Muscle of leg (tissue), 16 donors: ENCODE measurements at places on chromosomes 11 and 22. TPM values are rescaled to one million over a fixed set of nuclear protein-coding genes. Genes with fewer than 3 reads are reported as not detected.

DNA sequence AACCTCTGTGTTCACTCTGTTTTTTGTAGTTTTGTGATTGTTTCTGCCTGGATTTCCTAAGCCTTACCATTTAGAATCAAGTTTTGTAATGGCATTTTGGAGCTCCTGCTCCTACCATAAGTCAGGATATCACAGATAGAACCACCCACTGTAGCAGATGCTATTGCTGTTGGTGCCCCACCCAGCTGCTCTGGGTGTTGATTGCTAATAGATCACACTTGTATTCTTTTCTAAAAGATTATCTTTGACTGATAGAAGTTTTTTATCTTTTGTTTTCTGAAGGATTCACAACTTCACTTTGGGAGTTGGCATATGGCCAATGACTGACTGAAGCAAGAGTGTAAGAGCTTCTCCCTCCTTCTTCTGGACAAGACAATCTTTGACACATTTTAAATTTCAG, 76.0 kb downstream of the EHF start:
- no peak for DNase-seq

DNA sequence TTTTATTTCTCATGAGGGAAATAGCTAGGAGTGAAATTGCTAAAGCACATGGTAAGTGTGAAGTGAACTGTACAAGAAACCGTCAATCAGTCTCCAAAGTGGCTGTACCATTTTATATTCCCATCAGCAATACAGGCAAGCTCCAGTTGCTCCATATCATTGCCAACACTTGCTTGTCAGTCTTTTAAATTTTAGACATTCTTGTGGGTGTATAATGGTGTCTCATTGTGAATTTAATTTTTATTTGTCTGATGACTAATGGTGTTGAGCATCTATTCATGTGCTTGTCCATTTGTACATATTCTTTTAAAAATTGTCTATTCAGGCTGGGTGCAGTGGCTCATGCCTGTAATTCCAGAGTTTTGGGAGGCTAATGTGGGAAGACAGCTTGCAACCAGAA, 34.1 kb upstream of the SMCO4 start:
- DNase-seq: no peak

DNA sequence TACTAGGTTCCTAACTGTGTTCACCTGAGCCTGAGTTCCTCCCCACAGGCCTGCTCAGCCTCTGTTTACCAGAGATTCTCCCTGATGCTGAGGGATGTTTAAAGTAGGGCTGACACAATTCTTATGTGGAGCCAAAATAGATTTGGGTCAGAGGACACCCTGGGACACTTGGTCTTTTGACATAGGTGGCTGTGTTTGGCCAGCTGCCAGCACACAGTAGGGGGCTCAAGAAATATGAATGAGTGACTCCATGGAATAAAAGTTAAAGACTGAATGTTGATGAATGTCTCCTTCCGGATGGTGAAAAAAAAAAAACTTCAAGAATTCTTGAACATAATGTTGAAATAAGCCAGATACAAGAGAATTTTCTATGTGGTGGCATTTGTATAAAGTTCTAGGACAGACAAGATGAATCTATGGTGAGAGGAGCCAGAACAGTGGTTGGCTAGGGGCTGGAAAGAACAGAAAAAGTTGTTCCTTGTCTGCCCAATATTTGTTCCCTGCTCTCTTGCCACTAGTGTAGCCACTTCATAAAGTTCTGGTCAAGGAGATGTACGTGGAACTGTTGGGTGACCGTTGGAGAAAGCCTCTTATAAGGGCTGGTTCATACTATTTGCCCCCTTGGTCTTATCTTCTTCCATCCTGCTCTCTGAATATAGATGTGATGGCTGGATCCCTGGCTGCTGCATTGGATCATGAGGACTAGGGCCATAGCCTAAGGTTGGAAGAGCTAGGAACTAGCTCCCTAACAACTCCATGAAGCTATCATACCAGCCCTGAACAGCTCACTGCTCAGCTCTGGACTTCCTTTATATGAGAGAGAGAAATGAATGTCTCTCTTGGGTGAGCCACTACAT, 40.3 kb upstream of the SMTN start:
- no peak for DNase-seq

DNA sequence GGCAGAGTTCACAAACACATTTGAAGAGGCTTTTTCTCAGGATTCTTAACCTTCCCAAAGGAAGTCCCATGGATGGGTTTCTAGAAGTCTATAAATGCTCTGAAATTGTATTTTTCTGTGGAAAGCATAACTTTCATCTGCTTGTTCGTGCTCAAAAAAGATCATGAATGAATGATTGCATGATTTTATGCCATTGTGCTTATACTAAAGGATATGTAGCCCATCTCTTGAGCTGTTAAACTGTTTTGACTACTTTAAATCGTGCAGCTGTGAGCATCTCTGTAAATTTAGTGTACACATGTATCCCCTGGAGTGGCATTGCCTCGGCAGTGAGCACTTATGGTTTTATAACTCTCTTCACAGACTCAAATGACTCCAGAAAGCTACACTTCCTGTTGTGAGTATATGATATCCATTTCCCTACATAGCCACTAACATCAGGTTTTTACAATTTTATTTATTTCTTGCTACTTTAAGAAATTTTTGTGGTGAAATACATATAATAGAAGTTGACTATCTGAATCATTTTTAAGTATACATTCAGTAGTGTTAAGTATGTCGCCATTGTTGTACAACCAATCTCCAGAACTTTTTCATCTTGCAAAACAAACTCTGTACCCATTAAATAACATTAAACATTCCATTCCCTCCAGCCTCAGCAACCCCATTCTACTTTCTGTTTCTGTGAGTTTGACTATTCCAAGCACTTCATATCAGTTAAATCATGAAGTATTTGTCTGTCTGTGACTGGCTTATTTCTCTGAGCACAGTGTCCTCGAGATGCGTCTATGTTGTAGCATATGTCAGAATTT, 8.0 kb downstream of the NEAT1 start:
- DNase-seq: peak; percentile 71

The DDX25 gene
- 0.35 TPM for total RNA-seq

DNA sequence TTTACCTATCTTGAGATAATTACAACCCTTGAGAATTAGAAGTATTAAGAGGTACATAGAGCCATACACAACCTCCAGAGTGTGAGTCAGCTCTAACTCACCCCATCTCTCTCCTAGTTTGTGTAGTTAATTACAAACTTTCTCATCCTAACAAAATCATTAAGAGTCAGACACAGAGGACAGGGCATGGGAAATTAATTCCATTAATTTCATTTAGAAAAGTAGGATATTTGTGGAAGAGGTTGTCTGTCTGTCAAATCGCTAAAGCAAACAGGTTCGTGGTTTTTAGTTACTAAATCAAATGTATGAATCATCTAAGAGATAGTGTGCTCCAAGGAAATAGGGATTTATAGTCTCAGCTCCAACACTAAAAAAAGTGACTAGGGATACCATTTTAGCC, 1261.4 kb upstream of the TENM4 start:
- DNase-seq: no peak

The GLYATL2 gene
- total RNA-seq: 0.89 TPM

DNA sequence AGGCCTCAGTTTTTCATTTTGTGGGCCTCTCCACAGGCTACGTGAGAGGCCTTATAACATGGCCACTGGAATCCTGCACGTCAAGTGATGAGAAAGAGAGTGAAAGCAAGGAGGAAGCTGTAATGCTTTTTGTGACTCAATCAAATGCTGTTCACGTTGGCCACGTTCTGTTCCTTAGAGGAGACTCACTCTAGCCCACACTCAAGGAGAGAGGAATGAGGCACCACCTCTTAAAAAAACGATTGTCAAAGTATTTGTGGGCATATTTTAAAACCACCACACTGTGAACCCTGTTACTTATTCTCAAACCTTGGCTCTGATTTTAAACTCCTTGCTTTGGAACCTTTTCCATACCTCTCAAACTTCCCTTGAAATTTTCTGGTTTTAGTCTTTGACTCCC, 705.0 kb downstream of the NELL1 start:
- no peak for DNase-seq

DNA sequence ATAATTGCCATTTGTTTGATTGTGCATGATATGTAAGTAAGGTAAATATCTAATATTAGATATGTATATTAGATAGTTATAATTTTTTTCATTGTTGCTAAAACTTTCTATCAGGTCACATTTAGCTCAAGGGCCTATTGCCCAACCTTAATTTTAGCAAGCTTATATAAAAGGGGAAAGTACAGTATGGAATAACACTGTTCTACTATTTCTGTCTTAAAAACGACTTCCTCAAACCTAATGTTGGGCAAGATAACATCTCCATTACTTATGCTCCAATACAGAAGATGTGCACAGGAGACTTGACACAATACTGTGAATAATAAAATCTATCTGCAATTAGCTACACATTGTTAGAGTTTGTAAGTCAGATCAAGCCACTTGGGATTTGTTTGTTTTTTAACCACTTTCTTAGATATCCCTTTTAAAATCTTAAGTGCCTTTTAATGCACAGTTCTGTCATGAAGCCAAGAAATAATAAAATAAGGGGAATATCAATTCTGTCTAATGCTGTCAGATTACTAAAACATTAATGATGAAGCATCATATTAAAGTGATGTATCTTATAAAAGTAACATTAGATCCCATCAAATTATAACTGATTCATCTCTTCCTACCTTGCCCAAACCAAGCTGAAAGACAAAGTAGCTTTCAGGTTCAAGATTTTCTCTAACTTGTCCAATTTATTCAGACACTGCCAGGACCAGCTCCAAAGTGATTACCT, 98.1 kb downstream of the SIK3 start:
- no peak for DNase-seq

GRCh38 chr11:40104941-40105550, 1354.4 kb downstream of the LRRC4C start:
- no peak for DNase-seq

DNA sequence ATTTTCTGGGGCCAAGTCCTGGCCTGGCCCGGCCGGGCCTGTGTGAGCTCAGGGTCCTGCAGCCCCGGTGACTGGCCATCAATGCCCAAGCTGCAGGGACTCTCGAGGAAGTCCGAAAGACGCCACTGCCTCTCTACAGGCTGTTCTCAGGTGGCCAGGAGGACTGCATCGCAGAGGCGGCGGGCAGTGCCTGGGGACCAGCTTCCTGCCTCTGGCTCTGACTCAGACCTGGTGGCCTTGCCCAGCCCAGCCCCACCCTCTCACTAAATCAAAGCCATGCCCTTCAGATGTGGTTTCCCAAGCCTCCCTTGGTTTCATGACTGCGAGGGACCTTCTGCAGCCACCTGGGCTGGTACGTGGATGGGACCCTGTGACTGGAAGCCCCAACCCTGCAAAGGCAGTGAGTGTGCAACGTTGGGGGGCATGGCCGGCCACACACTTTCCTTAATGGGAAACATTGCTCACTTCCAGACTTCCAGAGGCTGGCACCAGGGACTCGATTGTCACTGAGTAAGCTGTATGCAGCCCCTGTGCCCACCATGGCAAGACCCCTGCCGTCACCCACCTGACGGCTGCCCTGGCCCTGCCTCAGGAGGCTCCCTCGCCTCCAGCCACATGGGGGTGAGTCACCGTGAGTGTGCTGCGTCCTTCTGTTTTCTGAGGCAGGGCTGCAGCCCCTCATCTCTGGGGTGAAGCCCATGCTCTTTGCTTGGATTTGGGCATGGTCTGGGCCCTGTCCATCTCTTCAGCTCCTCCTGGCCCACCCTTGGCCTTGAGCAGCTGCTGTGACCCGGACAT, 6.0 kb upstream of the FGF3 start:
- DNase-seq: no peak

The ACTN3 gene
- total RNA-seq: 81.6 TPM

DNA sequence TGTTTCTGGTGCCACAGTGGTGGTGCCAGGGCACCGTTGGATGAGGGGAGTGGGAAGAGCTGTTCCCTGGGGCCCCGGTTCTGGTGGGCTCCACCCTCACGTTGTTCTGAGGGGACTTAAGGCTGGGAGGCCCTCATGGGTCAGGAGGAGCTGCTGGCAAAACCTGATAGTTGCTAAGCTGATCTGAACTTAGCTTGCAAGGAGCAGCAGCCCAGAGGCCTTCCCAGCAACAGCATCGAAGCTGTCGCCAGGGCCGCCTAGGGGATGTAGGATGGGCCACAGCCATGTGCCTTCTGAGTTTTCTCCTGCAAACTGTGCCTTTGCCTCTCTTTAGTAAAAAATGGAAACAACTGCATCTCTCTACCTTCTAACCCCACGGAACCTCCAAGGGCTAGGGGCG, 240.2 kb downstream of the TBC1D22A start:
- no peak for DNase-seq

The RNF141 gene
- 22.1 TPM for total RNA-seq

The SOX10 gene
- total RNA-seq: 2.2 TPM

GRCh38 chr11:64138398-64138797, 27.5 kb downstream of the MACROD1 start:
- DNase-seq: no peak

DNA sequence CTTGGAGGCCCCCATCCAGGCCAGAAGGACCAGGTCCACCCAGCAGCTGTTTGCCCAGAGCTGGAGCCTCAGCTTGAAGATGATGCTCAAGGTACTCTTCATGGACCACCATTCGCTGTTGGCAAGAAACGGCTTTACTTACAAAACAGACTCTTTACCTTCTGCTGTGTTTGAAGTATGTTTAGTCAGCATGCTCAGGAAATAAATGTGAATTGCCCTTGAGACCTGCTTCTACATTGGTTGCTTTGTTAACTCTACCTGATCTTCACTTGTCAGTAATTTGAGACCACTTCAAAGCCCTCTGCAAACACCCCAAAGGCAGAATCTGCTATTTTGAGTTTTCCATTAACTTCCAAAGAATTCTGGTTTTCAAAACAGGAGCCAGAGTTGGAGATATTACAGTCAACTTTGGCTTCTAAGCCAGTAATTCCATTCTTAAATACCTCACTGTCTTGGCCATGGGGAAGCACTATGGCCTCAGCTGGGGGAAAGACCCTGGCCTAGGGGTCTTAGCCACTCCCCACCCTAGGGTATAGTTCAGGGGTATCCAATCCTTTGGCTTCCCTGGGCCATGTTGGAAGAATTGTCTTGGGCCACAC, 2.7 kb downstream of the UQCR10 start:
- no peak for DNase-seq

DNA sequence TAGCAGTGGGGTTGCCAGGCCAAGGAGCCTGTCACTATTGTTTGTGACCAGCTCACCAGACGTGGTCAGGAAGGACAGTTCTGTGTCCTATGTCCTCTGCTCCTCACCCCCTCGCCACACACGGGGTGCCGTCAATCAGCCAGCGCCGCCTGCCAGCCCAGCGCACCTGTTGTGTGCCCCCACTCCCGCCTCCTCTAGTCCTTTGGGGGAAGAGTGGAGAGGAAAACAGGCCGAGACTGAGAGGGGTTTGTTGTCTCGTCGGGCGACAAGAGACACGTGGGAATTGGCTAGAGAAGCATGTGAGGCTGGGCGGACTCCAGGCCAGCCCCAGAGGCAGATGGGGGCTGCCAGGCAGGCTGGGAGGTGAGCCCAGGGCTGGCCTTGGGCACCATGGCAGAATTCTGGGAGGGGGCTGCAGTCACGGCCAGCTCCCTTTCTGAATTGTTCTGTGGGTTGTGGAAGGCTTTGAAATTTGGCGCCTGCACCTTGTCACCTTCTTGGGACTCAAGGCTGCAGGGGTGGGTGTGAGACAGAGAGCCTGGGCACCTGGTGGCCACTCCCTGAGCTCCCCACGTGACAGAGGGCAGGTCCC, 3.1 kb upstream of the KCNQ1OT1 start:
- DNase-seq: peak; percentile 88

- peak; percentile 76 for DNase-seq
Observed at GRCh38 chr11:86360775-86361395, 13.8 kb upstream of the CCDC81 start.

GRCh38 chr11:91846002-91846401, 378.6 kb upstream of the FAT3 start:
- DNase-seq: no peak

GRCh38 chr22:41062146-41062545, 30.2 kb upstream of the EP300 start:
- DNase-seq: no peak

- no peak for DNase-seq
Observed at GRCh38 chr11:123587044-123587443, 67.4 kb downstream of the SCN3B start.

The KCNQ1 gene
- 0.84 TPM for total RNA-seq

The OR8D4 gene
- total RNA-seq: 0.04 TPM
